EL (cell line): ENCODE measurements at places on chromosomes 11 and 22.

DNA sequence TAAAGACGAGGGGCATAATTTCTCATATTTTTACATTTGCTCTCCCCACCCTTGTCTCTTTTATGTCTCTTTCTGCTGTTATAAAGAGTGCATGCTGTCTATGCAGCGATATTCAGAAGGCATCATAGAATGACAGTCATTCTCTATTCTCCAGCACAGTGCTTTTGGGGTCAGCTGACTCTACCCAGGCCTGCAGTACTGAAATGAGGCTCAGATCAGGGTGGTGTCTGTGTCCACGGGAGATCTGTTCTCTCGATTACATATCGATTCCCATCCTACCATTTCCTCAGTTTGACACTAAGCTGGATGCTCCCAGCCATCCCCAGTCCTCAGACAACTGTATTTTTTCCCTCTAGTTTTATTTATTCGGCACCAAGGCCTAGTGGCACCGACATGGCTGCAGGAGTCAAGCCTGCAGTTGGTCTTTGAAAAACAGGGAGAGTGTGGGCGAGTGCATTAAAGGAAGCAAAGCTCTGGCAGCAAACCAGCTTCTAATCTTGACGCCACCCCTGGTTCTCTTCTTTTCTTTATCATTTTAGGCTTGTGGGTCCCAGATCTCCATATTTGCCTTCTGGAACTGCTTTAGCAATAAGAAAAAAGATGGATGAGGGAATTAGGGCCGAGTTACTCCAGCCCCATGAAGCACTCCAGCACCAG, 71.6 kb upstream of the PICALM start:
- no peak for DNase-seq

GRCh38 chr11:64314805-64315561, 2.4 kb downstream of the TRMT112 start:
- no peak for DNase-seq

DNA sequence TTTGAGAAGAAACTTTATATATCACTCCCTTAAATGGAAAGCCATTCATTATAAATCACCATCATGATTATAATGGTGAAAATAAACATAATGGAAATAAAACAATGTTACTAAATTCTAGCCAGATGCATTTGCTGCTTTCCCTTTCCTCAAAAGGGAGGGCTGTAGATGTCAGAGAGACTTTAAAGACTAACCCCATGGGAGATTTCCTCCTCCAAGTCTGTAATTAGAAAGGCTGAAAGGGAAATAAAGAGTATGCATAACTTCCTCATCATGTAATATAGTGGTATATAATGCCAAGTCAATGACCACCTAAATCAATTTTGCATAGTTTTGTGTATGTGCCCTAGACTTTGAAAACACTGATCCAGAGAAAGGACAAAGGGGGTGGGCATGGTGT, 6.4 kb downstream of the CD6 start:
- DNase-seq: no peak

GRCh38 chr11:123653827-123654565, 428 bp downstream of the SCN3B start:
- DNase-seq: peak; percentile 49
